ENCODE measurements at places on chromosomes 5 and 9.

- no peak for DNase-seq
Measured at GRCh38 chr5:172485511-172486202, 31.3 kb upstream of the SH3PXD2B start.

DNA sequence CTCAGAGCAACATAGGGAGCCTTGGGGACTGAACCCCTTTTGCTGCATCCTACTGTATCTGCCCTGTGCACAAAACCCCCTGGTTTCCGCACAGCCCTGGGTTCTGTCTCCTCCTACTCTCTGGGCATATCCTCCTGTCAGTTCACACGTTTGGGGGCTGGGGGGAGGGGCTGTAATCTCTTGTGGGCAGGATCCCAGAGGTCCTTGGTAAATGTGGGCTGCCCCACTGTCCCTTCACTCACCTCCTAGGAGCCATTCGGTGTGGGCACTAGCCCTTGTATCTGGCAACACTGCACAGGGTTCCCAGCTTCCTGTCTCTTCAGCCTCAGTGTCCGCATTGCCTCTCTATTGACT lies 271.8 kb upstream of the DMAC1 start:
- DNase-seq, result no peak

GRCh38 chr5:154370813-154371212 lies 75.0 kb upstream of the SAP30L start:
- no peak for DNase-seq

- DNase-seq, result no peak
Measured at GRCh38 chr9:22030101-22030598, 21.0 kb upstream of the CDKN2B start.

DNA sequence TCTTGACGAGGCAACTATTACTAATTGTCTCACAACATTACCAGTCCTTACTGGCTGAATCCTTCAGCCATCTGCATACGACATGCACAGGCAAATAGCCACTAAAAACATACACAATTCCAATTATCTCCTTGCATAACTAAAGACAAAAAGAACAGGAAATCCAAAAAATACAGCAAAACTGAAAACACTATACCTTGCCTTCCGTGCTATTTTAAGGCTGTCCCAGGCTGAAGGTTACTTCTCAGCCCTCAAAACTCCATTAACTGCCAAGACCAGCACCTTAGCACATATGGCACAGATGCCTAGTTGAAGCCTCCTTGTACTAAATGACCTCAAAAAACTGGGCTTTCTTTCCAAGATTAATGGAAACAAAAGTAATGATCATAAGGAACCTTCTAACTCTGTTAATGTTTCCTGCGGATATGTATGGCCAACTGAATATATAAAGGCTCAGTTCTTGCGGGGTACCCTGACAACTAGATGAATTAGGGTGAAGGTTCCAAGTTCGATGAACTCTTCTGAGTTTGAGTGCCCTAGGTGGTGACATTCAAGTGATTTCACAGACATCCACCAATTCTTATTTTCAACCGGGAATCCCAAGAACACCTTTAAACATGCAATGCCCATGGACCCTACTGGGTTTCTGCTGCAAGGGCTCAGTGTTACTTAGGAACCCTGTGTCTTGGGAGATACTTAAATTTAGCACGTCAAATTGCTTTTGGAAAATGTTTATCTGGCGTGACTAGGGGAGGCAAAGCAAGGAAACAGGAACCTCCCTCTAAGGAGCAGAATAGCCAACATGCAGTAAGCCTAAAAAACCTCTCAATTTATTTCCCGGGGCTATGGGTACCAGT lies 455.3 kb downstream of the RAB3C start:
- no peak for DNase-seq

GRCh38 chr9:127613583-127613954 lies 1.5 kb downstream of the STXBP1 start:
- no peak for DNase-seq

GRCh38 chr5:13249854-13250253 lies 694.6 kb downstream of the DNAH5 start:
- DNase-seq, result no peak

DNA sequence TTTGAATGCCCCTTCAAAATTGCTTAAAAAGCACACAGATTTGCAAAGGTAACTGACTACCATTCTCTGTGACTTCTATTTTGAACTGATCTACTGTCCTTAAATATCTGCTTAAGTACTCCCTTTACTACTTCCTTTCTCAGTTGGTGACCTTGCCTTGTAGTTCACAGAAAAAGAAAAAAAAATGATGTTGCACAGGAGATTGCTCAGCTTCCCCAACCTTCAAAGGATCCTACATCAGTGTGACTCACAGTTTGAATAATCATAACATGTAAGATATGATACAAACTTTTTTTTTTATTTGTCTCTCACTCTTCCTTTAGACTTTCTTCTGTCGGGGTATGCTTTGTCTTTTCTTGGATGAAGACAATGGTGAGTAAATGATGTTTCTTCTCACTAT lies 1029.6 kb downstream of the CDH12 start:
- no peak for DNase-seq

DNA sequence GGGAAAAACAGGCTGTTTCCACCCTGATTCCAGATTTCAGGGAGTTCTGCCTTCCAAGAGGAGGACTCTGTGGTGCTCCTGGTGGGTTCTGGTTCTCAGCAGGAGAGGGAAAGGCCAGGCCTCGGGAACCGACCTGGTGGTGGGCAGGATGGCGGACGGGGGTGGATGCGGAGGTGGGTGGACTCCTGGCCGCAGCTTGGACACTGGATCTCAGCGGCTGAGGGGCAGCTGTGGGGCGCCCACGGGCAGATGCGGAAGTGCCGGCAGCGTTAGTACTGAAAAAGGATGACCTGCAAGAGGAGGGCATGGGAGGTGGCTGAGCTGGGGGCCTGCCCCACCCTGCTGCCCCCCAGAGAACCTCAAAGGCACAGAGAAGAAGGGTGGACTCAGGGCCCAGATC lies 24.3 kb downstream of the LHX6 start:
- no peak for DNase-seq

DNA sequence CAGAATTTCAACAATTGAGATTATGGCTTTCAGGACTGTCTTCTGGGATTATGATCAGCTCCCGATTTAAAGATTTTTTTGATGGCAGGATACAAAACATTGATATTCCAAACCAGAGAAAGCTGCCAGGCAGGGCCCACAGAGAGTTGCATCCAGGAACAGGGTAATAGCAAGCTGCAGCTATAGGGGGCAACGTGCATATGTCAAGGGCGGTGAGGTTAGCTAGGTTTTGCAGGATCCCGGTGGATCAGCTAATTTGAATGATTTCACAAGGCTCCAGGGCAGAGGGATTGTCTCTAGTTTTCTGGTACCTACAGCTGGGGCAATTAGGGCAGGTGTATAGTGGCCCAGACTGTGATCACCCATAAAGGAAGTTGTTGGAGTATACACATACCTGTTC lies 339.4 kb downstream of the CHSY3 start:
- no peak for DNase-seq

GRCh38 chr9:111301195-111301594 lies 28.8 kb downstream of the OR2K2 start:
- DNase-seq, result no peak

DNA sequence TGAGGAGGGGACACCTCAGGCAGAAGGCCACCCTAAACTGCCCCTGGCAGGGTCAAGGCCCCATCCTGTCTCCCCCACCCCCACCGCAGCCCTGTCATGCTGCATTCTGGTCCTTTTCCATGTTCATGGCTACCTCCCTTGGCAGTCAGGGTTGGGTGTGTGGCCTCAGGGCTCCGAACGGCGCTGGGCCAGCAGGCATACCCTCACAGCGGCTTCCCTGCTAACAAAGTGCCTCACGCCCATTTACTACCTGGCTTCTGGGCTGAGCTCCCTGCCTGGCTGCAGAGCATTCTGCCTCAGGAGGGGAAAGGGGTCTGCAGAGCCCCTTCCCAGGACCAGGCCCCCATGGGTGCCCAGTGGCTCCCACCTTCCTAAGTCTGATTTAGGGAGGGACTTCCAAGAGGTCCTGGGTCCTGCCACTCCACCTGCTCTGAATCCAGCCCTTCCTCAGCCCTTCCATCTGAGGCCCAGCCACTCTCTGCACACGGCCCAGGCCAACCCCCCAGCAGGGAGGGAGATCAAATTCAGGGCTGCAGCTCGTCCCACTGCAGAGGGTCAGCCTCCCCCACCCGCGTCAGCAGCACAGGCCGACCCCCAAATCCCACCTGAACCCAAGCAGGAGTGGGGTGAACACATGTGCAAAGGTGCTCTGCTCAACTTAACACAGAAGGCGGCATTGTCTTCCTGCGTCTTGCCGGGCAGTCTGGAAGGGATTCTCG lies 115.9 kb upstream of the PHYKPL start:
- no peak for DNase-seq

- DNase-seq, result no peak
Measured at GRCh38 chr9:115046824-115047223, 71.1 kb downstream of the TNC start.

DNA sequence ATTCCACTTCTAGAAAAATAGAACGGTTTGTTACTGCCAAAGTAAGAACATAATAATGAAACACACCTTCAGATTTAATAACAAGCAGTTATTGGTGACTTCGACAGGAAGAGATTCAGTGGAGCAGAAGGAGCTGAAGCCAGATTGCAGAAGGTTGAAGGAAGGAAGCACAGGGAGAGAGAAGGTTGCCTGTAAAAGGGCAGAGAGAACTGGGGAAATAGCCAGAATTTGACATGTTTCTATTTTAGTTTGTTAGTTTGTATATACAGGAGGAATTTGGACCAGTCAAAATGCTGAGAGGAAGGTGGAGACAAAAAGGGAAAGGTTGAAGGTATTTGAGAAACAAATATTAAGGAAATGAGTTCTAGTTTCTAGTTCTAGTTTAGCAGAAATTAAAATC lies 269.2 kb upstream of the ELAVL2 start:
- DNase-seq, result no peak

GRCh38 chr9:97408562-97408961 lies 3.3 kb upstream of the TDRD7 start:
- no peak for DNase-seq

GRCh38 chr9:21294364-21294774 lies 10.7 kb downstream of the IFNA5 start:
- DNase-seq, result no peak

DNA sequence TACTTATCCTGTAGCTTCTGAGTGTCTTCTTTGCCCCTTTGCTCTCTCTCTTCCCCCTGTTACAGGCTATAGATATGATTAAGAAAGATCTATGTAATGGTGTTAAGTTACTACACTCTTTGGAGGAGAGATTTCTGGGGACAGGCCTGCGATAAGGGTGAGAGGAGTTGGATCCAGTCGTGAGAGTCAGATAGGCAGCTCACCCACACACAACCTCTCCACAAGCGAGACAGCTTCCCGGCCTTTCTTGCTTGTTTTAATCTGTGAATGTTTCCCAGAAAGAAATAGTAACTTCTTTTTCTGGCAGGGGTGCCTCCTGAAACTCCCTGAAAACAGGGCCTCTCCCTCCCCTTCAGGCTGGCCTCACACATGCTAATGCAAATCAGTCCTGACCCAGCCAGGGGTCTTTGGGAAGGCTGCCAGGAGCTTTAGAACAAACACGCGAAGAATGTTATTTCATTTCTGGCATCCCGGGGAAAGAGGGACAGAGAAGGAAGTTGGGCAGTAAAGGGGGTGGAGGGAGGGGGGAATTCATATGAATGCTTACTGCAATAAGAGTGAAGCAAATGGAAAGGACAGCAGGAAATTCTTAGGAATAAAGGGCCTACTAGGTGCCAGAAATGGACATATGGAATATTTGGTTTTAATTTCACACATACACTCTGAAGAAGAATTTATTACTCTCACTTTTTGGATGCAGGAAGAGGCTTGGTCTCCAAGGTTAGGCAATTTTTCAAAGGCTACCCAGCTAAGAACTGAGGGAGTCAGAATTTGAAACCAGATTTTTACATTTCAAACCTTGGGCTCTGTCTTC lies 215.8 kb upstream of the TRIM32 start:
- DNase-seq, result no peak

DNA sequence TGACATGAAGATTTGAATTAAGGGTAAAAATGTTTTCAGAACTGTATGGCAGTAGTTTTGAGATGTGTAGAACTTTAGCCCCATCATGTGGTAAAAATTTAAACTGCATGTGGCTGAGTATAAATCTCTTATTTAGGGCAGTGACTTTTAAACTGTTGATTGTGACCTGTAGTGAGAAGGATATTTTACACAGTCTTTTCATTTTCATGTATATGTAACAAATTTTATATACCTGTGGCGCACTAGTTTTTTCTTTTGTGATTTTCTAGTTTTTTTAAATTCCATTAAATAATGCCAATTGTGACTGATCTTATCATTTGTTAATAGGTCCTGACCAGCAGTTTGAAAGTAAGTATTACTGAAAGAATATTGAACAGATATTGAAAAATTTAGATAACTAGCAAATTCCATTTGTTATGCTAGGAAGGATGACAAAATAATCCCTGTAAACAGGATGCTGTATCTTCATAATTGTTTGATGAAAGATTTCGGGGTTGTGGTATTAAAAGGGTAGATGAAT lies 47.2 kb downstream of the GPBP1 start:
- no peak for DNase-seq

All from stimulated activated CD8-positive, alpha-beta memory T cell treated with anti-CD3 and anti-CD28 coated beads, Interleukin-15, amount 100 ng/mL, for 1 hour (primary cell).